ENCODE measurements at places on chromosomes 13 and 19.

DNA sequence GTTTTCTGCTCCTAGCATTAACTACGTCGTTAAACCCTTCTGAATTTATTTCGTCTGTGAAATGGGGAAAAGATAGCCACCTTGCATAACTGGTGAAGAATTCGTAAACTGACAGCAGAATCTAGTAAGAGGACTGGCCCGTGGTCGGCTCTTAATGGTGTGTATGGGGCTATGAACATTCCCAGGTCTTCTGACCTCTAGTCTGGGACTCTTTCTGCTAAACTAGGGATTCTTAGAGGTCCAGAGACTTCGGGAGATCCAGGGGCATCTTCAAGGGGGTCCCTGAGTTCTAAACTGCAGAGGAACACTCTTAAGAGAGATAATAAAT, 231.1 kb upstream of the SERP2 start:
- peak overlapping the region; percentile 90 for H3K4me3 ChIP-seq
- no peak for DNase-seq
- peaks cover 17% of the 10 kb centered on the region for H3K4me1 ChIP-seq
- H3K27ac ChIP-seq, result peak overlapping the region; percentile 81
- H3K27me3 ChIP-seq, result peaks cover 10% of the 10 kb centered on the region
- no peaks in the 10 kb centered on the region for H3K36me3 ChIP-seq

GRCh38 chr13:100828226-100828625, 153.6 kb upstream of the TMTC4 start:
- DNase-seq, result no peak
- no peak overlapping the region for H3K27ac ChIP-seq
- H3K4me3 ChIP-seq, result no peak overlapping the region
- H3K4me1 ChIP-seq, result no peaks in the 10 kb centered on the region

DNA sequence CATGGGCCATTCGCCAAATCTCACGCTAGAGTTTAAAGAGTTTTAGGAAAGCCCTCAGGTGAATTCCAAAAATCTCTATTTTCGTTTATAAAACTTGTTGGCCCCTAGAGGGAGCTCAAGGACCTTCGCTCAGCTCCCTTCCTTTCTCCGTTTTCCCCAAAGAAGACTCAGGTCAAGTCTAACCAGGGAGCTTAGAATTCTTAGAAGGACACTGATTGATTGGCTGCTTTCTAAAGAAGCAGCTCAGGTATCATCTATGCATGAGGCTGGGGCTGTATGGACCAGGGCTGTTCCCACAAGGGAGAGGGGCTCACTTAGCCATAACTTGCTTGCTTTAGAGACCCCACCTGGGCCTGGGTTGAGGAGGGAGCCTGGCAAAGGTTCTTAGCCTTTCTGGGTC, 20.5 kb downstream of the DZIP1 start:
- H3K36me3 ChIP-seq, result no peaks in the 10 kb centered on the region
- no peaks in the 10 kb centered on the region for H3K4me1 ChIP-seq
- H3K27ac ChIP-seq, result no peak overlapping the region

- H3K27me3 ChIP-seq, result peaks cover 16% of the 10 kb centered on the region
- no peaks in the 10 kb centered on the region for H3K36me3 ChIP-seq
- H3K4me1 ChIP-seq, result no peaks in the 10 kb centered on the region
- H3K27ac ChIP-seq, result no peak overlapping the region
These were observed 25.0 kb upstream of the FXYD3 start for GRCh38 chr19:35090506-35091214.

DNA sequence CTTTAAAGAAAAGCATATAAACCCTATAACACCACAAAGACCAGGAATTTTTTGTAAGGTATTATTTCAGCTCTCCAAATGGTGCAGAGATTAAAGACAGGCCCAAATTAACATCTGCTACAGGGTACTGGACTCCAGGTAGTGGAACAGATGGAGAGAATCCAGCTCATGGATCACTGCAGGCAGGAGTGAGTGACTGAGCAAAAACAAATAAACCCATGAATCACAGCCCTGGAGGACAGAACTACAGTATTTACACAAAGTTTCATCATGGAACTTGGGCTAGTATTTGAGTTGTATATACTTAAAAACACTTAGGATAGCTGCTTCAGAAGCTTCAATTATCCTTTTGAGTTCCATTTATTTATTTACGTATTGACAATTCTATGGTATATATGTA, 132.8 kb upstream of the SPRY2 start:
- no peak overlapping the region for H3K4me3 ChIP-seq
- no peak overlapping the region for H3K27ac ChIP-seq
- no peaks in the 10 kb centered on the region for H3K27me3 ChIP-seq
- no peaks in the 10 kb centered on the region for H3K36me3 ChIP-seq
- DNase-seq, result no peak

- no peaks in the 10 kb centered on the region for H3K4me1 ChIP-seq
- no peak overlapping the region for H3K4me3 ChIP-seq
- no peaks in the 10 kb centered on the region for H3K27me3 ChIP-seq
- H3K27ac ChIP-seq, result no peak overlapping the region
- no peak for DNase-seq
These were observed 26.5 kb downstream of the FPR3 start for GRCh38 chr19:51821456-51821855.

GRCh38 chr19:44671400-44671799, at the start of gene CEACAM19:
Gene CEACAM19, plus strand, starts transcription at chr19:44671482. Its CDS starts 450 bp downstream, at chr19:44671932.
- H3K4me3 ChIP-seq, result no peak within 1 kb of the TSS
- H3K36me3 ChIP-seq, result no peaks in the 10 kb centered on the region
- no peaks in the 10 kb centered on the region for H3K4me1 ChIP-seq
- no peak for DNase-seq

DNA sequence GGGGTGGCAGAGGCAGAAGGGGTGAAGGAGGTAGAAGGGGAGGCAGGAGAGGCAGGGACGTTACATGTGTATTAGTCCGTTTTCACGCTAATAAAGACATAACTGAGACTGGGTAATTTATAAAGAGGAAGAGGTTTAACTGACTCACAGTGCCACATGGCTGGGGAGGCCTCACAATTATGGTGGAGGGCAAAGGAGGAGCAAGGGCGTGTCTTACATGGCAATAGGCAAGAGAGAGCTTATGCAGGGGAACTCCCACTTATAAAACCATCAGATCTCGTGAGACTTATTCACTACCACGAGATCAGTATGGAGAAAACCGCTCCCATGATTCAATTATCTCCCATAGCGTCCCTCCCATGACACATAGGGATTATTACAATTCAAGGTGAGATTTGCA, 19.0 kb upstream of the ACOD1 start:
- H3K4me1 ChIP-seq, result peaks cover 3% of the 10 kb centered on the region
- H3K36me3 ChIP-seq, result no peaks in the 10 kb centered on the region
- H3K27ac ChIP-seq, result no peak overlapping the region
- DNase-seq, result no peak
- H3K27me3 ChIP-seq, result peaks cover 5% of the 10 kb centered on the region

DNA sequence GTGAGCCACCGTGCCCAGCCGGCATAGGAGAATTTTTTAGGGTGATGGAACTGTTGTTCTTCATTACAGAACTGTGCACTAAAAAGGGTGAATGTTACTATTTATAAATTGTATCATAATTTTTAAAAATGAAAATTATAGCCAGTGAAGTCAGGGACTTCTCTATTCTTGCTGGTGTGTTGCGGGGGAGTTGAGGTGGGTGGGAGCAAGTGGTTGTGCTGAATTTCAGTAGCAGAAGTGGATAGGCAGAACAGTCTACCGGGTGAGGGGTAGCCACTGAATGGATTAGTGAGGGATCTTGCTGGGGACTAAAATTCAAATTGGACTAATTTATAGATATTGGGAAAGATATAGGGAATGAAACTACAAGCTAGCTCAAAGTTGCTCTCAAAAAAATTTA, 74.0 kb downstream of the CAB39L start:
- peaks cover 4% of the 10 kb centered on the region for H3K36me3 ChIP-seq
- DNase-seq, result no peak

DNA sequence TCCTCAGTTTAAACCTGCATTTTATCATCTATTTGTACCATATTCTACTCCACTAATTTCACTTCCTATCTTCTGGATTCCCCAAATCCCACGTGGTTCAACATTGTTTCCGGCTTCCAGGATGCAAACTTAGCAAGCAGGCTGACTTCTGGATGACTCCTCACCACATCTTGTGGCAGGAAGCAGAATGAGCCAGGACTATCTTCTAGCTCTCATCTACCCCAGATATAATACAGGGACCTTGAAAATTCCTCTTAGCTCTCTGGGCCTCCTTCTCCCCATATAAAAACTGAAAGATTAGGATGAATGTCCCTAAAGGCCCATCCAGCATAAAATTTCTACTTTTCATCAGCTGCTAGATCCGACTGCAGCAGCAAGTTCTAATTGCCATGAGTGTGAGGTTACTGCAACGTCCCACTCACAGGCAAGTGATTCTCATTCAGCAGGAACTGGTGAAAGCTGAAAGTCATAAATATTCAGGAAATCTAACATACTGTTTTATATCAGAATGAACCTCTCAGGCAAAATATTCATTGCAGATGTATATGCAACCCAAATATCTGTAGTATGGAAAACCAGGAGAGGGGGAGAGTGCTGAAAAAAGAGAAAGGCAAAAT, 93.4 kb downstream of the KCTD12 start:
- no peak for DNase-seq
- no peaks in the 10 kb centered on the region for H3K36me3 ChIP-seq
- no peaks in the 10 kb centered on the region for H3K27me3 ChIP-seq
- no peak overlapping the region for H3K4me3 ChIP-seq
- H3K4me1 ChIP-seq, result no peaks in the 10 kb centered on the region
- no peak overlapping the region for H3K27ac ChIP-seq

DNA sequence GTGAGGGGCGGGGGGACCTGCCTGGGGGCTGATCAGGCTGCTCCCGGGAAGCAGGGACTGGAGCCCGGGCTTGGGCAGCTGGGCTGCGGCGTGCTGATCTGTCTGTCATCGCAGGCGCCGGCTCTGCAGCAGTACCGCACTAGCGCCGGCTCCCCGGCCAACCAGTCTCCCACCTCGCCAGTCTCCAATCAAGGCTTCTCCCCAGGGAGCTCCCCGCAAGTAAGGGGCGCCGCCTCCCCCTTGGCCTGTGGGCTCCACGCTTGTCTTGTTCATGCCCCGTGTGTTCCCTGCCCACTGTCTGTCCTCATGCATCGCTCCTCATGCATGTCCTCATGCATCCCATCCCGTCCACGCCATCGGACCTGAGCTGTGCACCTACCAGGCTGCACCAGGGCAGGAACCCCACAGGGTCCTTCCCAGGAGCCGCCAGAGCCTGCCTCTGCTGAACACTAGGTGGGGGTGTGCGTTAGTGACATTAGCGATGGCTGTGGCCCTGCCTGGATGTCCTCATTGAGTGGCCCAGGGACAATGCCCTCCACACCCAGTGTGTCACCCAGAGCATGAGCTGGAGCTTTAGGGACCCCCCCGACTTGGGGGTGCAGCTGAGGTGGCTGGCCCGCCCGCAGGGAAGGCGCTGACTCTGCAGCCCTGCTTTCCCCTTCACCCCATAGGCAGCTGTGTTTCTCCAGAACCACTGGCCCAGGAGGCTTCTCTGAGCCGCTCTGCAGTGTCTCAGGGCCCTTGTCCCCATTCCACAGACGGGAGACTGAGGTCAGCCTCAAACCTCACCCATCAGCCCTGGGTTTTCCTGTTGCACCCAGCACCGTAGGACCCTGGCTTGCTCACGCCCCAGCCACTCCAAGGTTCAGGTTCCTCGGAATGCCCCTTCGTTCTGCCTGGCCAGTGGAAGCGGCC, 19.5 kb downstream of the COMP start:
- DNase-seq, result no peak
- no peaks in the 10 kb centered on the region for H3K4me1 ChIP-seq
- H3K36me3 ChIP-seq, result no peaks in the 10 kb centered on the region
- H3K27me3 ChIP-seq, result no peaks in the 10 kb centered on the region

DNA sequence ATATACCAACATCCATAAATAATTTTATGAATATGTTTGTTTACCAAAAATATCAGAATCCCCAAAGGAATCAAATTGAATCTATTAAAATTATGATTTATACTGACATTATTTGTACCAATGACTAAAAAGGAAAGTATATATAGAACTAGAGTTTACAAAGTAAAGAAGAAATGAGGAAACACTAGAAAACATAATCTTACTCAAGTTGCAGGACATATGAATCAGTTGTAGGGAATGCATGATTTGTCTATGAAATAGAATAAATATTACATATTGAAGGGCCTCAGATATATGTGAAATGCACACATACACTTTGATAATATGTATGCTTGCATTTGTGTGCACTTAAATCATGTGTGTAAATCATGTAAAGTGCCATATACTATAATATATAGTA, 1466.4 kb downstream of the EFNB2 start:
- no peak overlapping the region for H3K4me3 ChIP-seq
- no peak for DNase-seq
- no peaks in the 10 kb centered on the region for H3K4me1 ChIP-seq
- H3K36me3 ChIP-seq, result no peaks in the 10 kb centered on the region
- no peak overlapping the region for H3K27ac ChIP-seq
- H3K27me3 ChIP-seq, result peaks cover 2% of the 10 kb centered on the region

GRCh38 chr19:58317476-58318072, 9.2 kb upstream of the ZSCAN22 start:
- H3K27ac ChIP-seq, result no peak overlapping the region
- H3K4me1 ChIP-seq, result no peaks in the 10 kb centered on the region

- no peaks in the 10 kb centered on the region for H3K36me3 ChIP-seq
- no peak overlapping the region for H3K27ac ChIP-seq
- peaks cover 10% of the 10 kb centered on the region for H3K4me1 ChIP-seq
- H3K4me3 ChIP-seq, result peak overlapping the region; percentile 42
These were observed 13.2 kb upstream of the CREB3L3 start for GRCh38 chr19:4140237-4140711.

DNA sequence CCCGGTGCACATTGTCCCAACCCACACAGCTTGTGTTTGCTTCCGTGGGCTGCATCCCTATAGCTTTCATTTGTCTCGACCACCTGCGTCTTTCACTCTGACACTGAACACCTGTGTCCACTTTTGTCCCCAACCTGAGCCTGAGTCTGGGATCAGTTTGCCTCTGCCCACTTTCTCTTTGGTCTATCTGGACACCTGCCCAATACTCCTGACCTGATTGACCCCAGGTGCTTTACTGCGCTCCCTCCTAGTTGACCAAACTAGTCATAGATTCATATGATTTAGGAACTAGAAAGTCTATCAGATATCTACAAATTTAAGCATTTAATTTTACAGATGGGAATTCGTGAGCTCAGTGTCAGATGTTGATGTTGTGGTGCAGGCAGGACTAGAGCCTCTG, 209.9 kb downstream of the DCT start:
- no peak overlapping the region for H3K4me3 ChIP-seq
- H3K27ac ChIP-seq, result no peak overlapping the region
- DNase-seq, result no peak

DNA sequence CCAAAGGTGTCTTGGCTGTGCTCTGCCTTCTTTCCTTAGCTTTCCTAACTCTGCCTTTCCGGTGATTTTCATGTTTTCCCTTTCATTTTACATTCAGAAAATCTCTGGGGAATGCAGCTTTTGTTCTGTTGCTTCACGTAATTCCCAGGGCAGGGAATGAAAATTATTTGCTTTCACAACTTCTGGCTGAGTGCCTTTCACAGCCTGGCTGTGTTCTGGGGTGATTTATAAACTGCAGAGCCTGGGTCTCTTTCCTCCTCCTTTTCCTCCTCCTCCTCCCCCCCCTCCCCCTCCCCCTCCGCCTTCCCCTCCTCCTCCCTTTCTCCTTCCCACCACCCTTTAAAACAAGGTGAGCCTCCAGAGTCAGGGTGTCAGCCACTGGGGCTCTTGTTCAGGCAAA, 84.3 kb downstream of the RNASEH2B start:
- no peak for DNase-seq
- H3K36me3 ChIP-seq, result no peaks in the 10 kb centered on the region
- H3K27me3 ChIP-seq, result peaks cover 3% of the 10 kb centered on the region
- H3K27ac ChIP-seq, result no peak overlapping the region

GRCh38 chr13:49246850-49247642, 679 bp upstream of the CDADC1 start:
- H3K4me3 ChIP-seq, result peak overlapping the region; percentile 97
- H3K27ac ChIP-seq, result peak overlapping the region; percentile 98
- H3K27me3 ChIP-seq, result peaks cover 7% of the 10 kb centered on the region
- DNase-seq, result no peak
- H3K4me1 ChIP-seq, result peaks cover 16% of the 10 kb centered on the region
